ENCODE measurements at places on chromosomes 13 and 19. TPM values are rescaled to one million over a fixed set of nuclear protein-coding genes. Genes with fewer than 3 reads are reported as not detected.

DNA sequence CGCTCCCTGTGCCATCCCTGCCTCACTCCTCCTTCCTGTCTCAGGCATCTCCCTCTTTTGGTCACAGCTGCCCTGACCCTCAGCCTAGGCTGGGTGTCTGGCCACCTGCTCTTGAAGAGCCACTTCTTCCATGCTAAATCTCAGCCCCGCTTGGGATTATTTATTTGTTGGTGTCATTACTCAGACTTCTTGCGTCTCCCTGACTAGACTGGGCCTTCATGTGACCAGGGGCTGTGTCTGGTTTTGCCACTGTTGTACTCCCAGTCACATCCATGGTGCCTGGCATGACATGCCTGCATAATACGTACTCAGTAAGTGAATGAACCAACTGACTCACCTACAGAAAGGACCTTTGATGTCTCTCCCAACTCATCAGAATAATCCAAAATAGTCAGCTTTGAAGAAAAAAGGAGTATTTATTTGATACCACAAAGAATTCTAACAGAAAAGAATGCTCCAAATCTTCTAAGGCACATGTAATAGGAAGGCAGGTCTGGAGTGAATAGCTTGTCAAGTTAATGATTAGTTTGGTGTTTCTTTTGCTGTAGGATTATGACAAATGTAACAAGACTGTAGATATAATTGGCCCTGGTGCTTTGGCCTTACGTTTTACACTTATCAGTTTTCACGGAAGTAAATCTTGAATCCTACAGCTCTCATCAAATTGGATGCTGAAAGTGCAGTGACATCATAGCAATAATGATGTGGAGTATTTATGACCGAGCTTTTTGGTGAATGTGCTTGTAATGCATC lies 84.0 kb downstream of the ALOX5AP start:
- DNase-seq: no peak

DNA sequence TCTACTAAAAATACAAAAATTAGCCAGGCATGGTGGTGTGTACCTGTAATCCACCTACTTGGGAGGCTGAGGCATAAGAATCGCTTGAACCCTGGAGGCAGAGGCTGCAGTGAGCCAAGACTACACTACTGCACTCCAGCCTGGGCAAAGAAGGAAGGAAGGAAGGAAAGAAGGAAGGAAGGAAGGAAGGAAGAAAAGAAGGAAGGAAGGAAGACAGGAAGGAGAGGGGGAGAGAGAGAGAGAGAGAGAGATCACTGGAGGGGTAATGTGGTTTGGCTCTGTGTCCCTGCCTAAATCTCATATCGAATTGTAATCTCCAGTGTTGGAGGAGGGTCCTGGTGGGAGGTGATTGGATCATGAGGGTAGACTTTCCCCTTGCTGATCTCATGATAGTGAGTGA lies 165.5 kb downstream of the KCTD15 start:
- no peak for DNase-seq

RNF225 gene
- not detected for total RNA-seq

ZNF805 gene
- 34.2 TPM for total RNA-seq

- no peak for DNase-seq
Measured at GRCh38 chr13:97382276-97382675, 51.7 kb upstream of the RAP2A start.

GRCh38 chr13:79866436-79866835 lies 385.5 kb downstream of the NDFIP2 start:
- no peak for DNase-seq

- DNase-seq: peak; percentile 16
Measured at GRCh38 chr19:7515110-7515644, 726 bp upstream of the ZNF358 start.

DNA sequence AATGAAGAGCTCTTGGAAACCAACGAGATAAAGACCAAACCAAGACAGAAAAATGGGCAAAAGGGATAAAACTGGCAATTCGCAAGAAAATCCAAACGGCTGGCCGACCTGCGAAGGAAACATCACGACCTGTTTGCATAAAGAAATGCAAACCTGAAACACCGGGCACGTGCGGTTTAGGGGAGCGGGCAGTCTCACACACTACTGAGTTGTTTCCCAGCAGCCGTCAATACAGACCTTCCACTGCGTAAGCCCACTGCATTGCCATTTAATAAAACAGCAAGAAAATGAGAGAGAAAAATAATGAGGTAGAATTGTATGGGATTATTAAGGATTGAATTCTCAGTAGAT lies 642 bp upstream of the PEG3 start:
- DNase-seq: no peak

DNA sequence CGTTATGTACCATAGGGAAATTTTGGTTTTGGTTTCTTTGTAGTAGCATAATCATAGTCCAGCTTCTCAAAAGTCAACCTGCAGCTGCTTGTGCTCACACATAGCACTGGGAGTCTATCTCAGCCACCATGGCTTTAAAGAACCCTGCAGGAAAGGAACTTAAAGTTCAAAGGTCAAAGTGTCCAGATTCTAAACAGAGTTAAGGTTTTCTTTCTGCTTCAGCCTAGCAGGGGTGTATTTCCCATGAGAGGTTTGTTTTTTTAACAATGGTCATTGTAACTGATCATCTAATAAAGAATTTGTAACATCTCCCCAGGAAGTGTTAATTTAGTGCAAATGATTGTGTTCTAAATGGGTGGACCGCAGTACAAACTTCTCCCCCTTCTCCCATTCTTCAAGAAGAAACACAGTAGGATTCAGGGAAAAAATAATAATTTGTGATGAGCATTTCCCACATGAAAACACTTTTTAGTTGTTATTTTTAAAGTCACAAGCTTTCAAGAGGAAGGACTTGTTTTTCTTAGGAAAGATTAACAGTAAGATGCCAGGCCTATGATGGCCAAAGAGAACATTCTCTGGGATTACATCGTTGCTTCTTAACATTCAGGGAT lies 168.0 kb downstream of the EFNB2 start:
- no peak for DNase-seq

- DNase-seq: no peak
Measured at GRCh38 chr19:58035863-58036262, 2.0 kb downstream of the ZSCAN1 start.

ZNF682 gene
- total RNA-seq: 18.2 TPM

DNA sequence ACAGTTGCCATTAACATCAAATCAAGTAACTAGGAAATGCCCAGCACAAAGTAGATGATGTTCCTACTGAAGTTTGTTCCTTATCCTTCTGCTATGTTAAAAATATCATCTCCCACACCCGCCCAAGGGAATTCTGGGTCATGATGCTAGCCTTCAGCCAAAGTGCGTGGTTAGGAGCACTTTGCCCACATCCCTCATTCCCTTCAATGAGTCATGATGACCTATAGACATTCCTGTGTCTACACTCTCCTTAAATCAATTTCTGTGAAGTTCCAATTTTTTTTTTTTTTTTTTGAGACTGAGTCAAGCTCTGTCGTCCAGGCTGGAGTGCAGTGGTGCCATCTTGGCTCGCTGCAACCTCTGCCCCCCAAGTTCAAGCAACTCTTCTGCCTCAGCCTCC lies 17.0 kb downstream of the RXFP2 start:
- no peak for DNase-seq

GRCh38 chr13:73522937-73523336 lies 464.1 kb downstream of the KLF5 start:
- DNase-seq: no peak

GRCh38 chr13:20473139-20473538 lies 52.5 kb downstream of the CRYL1 start:
- no peak for DNase-seq

DNA sequence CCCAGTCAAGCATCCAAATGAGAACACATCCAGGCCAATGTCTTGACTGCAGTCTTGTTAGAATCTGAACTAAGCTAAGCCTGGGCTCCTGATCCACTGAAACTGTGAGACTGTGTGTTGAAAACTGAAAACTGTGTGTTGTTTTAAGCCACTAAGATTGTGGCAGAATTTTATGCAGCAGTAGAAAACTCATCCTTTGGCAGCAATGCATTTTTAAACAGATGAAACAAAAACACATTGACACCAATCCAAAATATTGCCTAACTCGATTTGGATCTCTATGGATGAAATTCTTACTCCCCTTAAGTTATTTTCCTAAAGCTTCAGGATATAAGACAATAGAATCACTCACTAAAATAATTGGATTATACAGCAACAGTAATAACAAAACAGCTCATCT lies 202.3 kb upstream of the KLF12 start:
- DNase-seq: no peak

DNA sequence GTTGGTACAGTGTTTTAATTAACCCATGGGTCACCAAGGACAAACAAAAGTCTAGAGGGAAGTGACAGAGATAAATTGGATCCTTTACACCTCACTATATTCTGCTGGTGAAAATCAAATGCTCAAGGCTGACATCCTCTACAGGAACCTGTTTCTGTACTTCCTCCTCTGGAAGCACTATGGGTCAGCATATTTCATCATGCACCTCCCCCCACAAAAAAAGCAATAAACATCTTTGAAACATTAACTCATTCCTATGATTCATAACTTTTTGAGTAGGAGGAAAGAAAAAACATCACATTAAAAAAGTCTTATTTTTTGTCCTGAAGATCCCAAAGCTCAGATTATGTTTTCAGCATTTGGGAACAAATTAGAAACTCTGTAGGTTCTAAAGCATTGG lies 588.3 kb upstream of the SGCG start:
- DNase-seq: no peak

- no peak for DNase-seq
Measured at GRCh38 chr13:37608750-37609339, 10.3 kb upstream of the POSTN start.

- no peak for DNase-seq
Measured at GRCh38 chr19:40414542-40415535, 1.7 kb upstream of the PRX start.

GRCh38 chr19:37718304-37718703 lies 1.3 kb downstream of the ZNF607 start:
- DNase-seq: no peak

- DNase-seq: no peak
Measured at GRCh38 chr13:113901231-113901630, 37.4 kb upstream of the GAS6 start.

GRCh38 chr19:19098703-19099632 lies 35.2 kb downstream of the SLC25A42 start:
- DNase-seq: no peak

DNA sequence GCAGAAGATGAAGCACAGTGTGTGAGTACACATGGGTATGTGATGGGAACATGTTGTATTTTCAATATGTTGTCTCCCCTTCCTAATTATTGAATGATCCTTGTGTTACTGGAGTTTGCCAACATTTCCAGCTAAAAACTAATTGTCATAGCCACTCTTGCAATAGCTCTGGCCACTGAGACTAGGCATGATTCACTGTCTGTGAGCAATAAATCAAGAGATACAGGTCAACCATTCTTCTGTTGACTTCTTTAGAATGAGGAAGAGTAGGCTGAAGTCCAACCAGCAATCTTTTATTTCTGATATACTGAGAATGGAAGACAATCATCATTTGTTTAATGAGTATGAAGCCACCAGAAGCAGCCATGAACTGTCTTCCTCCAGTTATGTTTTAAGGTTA lies 413.9 kb downstream of the SLITRK5 start:
- DNase-seq: no peak

DNA sequence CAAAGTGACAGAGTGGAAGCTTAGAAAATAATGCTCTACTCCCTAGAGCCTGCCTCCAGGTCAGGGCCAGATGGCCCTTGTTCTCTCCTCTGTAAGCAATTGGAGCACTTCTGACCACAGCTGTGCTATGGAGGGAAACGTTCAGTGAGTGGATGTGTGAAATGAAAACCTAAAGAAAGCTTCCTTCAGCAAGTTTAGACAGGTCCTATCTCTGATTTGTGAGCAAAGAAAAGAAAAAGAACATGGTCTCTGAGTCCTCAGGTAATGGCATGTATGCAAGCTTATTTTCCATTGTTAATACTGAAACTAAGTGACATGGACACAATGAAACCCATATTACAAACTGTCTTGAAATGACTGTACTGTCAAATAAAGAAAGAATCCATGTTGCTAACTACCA lies 1486.8 kb downstream of the EFNB2 start:
- DNase-seq: no peak

PNMA8C gene
- 25.3 TPM for total RNA-seq

GRCh38 chr13:100532090-100532766 lies 56.4 kb downstream of the GGACT start:
- no peak for DNase-seq

DNA sequence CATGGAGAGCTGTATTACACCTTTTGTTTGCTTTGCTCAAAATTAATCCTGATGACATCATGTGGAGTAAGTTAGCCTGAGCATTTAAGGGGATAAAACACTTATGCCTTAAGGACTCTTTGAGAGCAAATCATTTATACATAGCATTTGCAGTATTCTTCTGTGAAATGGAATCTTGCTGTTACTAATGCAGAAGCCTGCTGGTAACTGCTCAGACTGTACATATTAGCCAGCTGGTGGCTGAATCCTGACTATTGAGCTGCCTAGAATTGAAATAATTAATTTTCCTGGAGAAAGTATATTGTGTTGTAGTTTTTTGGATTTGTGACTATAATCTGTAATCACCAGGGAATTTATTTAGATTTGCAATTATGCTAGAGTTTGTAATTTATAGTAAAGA lies 363.2 kb downstream of the GPC6 start:
- DNase-seq: no peak

- DNase-seq: no peak
Measured at GRCh38 chr13:34522808-34523207, 419.3 kb upstream of the NBEA start.

CD70 gene
- total RNA-seq: not detected

ZNF135 gene
- 13.4 TPM for total RNA-seq

PLIN5 gene
- 2.0 TPM for total RNA-seq

DNA sequence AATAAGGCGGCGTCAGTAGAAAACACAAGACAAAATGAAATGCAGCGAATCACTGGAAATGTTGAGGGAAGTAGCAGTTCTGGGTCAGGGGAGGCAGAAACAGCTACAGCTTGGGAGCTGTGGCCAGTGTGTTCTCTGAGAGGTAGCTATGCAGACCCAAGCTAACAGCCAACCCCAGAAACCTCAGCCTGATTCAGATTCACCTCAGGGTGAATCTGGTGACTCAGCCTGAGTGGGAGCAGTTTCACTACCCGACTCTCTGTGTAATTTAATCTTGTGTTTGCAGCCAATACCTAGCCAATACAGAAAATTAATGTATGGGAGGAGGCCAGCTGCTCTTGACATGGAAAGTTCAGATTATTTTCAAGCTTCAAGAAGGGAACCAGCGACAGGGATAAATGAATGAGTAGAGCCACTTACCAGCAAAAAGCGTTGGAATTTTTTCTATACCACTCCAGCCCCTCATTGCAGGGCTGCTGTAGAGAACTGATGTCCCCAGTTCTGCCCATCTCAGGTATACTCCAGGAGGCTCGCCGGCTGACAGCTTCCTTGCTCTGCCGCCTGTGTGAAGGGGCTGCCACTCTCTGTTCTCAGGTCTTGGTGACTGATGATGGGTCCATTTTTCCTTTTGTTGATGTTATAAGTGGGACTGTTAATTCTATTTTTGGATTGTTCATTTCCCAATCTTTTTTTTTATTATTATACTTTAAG lies 8.9 kb downstream of the IGFL3 start:
- DNase-seq: no peak

DNA sequence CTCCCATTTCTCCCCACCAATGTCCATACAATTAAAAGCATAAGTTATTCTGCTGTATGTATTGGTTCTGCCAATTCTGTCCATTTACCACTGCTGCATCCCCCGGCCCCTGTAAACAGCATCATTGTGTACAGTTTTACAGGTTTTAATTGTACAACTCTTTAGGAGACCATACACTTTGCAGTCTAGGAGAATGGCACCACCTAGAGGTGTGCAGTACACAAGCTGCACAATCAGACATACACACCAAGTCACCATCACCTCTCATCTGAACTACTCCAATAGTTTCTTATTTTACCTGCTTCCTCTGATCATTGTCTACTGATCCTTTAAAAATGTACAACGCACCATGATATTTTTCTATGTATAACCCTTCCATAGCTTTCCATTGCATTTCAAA lies 855.9 kb upstream of the KLHL1 start:
- DNase-seq: no peak
